HEK293T (cell line): ENCODE measurements at places on chromosomes 1 and 21.

DNA sequence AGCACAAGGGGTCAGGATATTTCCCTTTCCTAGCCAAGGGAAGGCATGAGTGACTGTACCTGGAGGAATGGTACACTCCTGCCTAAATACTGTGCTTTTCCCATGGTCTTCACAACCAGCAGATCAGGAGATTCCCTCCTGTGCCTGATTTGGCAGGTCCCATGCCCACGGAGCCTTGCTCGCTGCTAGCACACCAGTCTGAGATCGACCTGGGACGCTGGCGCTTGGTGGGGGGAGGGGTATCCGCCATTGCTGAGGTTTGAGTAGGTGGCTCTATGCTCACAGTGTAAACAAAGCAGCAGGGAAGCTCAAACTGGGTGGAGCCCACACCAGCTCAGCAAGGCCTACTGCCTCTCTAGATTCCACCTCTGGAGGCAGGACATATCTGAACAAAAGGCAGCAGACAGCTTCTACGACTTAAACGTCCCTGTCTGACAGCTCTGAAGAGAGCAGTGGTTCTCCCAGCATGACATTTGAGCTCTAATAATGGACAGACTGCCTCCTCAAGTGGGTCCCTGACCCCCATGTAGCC is 486.0 kb upstream of the CHRM3 start:
- DNase-seq = no peak

DNA sequence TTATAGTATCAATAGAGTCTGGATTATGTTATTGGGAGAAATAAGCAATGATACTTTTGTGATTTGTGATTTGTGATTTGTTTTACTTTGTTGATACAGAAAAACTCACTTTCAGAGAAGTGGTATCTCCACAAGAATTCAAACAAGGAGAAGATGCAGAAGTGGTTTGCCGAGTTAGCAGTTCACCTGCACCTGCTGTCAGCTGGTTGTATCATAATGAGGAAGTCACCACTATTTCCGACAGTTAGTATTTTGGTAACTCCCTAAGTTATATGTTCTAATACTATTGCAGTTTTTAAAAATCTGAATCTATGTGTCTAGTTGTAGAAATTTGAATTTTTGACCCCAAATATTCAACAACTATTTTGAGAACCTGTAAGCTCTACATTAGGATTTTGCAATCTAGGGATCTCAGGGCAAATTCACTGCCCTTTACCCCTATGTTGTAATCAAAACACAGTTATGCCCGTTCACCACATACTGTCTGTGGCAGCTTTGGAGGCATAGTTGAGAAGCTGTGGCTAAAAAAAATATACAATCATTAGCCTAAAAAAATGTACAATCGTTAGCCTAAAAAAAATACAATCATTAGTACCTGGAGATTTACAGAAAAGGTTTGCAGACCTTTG is 288.1 kb downstream of the NCAM2 start:
- no peak for DNase-seq

- no peak for DNase-seq
Observed at GRCh38 chr1:2229037-2229864, 1.1 kb downstream of the SKI start.

DNA sequence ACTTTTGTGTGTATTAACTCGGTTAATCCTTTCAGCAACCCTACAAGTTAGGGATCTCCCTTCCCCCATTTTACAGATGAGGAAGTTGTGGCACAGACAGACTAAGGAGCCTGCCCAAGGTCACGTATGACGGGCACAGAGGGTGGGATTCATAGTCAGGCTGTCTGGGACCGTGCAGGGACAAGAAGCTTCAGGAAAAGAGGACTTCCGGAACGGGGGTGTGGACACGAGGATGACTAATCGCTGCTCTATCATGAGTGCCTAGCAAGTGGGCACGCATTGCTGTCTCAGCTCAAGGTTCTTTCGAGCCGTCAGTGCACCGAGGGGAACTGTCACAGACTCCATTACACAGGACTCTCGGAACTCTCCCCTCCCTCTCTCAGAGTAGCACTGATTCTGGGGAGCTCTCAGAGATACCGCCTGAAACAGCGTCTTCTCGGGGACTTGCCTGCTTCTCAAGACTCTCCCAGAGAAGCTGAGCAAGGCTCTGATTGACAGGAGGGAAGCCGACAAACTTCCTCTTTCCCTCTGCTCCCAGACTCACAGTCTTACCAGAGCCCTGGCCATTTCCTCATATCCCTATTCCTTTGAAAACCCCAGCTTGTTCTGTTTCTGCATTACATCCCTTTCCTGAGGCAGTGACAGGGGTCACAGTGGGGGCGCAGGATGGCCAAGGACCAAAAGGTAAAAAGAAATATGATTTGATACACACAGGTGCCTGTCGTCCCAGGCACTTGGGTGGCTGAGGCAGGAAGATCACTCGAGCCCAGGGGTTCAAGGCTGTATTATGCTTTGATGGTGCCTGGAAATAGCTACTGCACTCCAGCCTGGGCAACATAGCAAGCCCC is 14.4 kb downstream of the FHAD1 start:
- no peak for DNase-seq

DNA sequence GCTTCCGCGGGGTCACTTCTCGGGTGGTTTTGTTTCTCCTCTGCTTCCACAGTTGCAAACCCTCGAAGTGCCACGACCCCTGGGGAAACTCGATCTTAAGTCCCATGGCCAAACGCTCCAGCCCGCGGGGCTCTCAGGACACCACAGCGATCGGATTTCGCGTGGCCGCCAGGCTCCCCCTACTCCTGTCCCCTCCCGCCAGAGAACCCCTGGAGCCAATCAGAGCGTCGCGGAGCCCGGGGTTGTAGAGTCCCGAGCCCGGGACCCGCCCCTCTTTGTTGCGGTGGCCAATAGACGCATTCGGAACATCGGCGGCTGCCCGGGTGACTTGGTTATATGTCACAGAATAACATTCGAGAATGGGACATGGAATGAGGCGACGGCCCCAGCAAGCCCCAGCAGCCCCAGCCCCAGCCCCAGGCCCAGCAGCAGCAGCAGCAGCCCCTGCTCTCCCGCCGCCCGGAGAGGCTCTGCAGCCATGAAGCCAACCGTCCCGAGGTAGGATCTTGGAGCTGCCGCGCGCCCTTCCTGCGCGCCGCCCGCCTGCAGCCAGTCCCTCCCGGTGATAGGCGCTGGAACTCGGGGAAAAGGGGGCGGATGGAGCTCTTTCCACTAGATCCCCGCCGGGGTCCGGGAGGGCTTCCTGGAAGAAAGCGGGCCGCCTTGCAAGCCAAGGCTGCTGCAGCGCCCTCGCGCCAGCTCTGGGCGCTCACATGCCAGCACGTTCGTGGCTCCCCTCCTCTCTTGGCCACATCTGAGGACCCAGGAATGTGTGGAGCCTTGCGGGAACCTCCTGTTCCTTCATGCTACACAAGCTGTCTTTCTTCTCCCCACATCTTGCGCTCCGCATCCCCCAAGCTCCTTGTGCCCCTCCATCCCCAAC is at the start of gene VASH2:
VASH2 (plus strand) TSS at position 299 of the 883 bp plus-strand sequence. CDS start 1,002 bp downstream, outside the sequence.
- DNase-seq = peak; percentile 98

DNA sequence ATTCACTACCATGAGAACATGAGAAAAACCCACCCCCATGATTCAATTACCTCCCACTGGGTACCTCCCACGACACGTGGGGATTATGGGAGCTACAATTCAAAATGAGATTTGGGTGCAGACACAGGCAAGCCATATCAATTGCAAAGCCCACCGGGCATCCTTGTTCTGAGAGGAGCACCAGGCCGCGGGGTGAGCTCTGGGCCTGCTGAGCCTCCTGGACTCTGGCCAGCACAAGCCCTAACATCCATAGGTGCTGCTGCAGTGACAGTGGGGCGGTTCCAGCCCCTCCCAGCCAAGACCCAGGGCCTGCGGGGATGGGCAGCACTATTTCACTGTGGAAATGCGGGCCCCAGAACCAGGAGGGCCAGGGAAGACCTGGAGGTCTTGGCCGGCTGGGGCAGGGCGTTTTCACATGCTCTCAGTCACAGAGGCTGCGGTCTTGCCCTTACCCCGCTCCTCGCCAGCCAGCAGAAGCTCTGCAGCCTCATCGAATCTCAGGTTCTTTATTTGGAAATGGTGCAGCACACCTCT is 103.8 kb downstream of the PCBP3 start:
- DNase-seq = no peak

DNA sequence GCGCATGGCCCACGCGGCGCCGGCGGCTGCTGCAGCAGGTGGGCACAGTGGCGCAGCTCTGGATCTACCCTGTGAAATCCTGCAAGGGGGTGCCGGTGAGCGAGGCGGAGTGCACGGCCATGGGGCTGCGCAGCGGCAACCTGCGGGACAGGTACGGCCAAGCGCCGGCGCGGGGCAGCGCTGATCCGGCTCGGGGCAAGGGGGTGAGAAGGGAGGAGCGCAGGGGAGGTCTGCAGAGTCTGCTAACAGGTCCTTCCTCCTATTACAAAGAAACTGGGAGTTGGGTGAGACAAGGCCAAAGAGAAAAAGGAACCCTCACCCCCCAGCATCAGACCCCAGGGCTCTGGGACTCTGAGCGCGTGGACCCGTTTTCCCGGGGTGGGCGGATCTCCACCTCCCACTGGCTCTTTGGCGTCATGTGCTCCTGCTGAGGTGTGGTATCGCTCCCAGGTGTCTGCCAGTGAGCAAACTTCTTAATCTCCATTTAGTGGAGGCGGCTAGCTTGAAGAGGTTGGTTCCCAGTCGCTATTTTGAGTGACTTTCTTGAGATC is 431 bp downstream of the MTARC1 start:
- peak; percentile 67 for DNase-seq

- DNase-seq = no peak
Observed at GRCh38 chr1:73604211-73604610, 593.8 kb downstream of the LRRIQ3 start.
